ENCODE measurements at places on chromosomes 7 and 10. TPM values are rescaled to one million over a fixed set of nuclear protein-coding genes. Genes with fewer than 3 reads are reported as not detected.

CNNM1 gene
- 5.6 TPM for total RNA-seq

CLCN1 gene
- total RNA-seq: not detected

SORCS1 gene
- total RNA-seq: 64.2 TPM

LRRTM3 gene
- total RNA-seq: 19.1 TPM

PRR15 gene
- not detected for total RNA-seq

HOXA4 gene
- total RNA-seq: not detected

SPDYE16 gene
- total RNA-seq: not detected

SEMA3D gene
- 1.6 TPM for total RNA-seq

PNLIPRP3 gene
- total RNA-seq: not detected

ACBD7 gene
- 8.1 TPM for total RNA-seq

IL2RA gene
- not detected for total RNA-seq

CYP3A7 gene
- total RNA-seq: 0.31 TPM

DYDC2 gene
- total RNA-seq: 2.8 TPM

PRLHR gene
- 3.8 TPM for total RNA-seq

CALCR gene
- total RNA-seq: not detected

ASZ1 gene
- not detected for total RNA-seq

NUTM2E gene
- 0.31 TPM for total RNA-seq

PILRB gene
- 35.4 TPM for total RNA-seq

RAPGEF5 gene
- total RNA-seq: 77.0 TPM

VGF gene
- 9.4 TPM for total RNA-seq

FBXO24 gene
- not detected for total RNA-seq

NKX2-3 gene
- total RNA-seq: not detected

ZNF727 gene
- total RNA-seq: 3.8 TPM

PILRA gene
- 3.8 TPM for total RNA-seq

AMZ1 gene
- total RNA-seq: 2.5 TPM

HABP2 gene
- total RNA-seq: not detected

DNAH11 gene
- 3.8 TPM for total RNA-seq

NT5C3A gene
- 83.9 TPM for total RNA-seq
